Melanocyte of skin (primary cell): ENCODE measurements at places on chromosomes 12 and 14. TPM values are rescaled to one million over a fixed set of nuclear protein-coding genes. Genes with fewer than 3 reads are reported as not detected.

The NOVA1 gene
- not detected in 2 replicates for total RNA-seq

The COX8C gene
- total RNA-seq, result not detected in 2 replicates

The ANKRD33 gene
- total RNA-seq, result not detected in 2 replicates

The AMHR2 gene
- total RNA-seq, result not detected in 2 replicates

The GPR65 gene
- 0.67 and 0.77 TPM in 2 replicates for total RNA-seq

The KLRB1 gene
- total RNA-seq, result not detected in 2 replicates

The SERPINA12 gene
- not detected in 2 replicates for total RNA-seq

The SLCO1C1 gene
- 0.33 and 3.1 TPM in 2 replicates for total RNA-seq

The DNAJC22 gene
- 1.7 and 2.5 TPM in 2 replicates for total RNA-seq

The LRFN5 gene
- total RNA-seq, result 0.33 and 0.46 TPM in 2 replicates

The PMCH gene
- 0.34 TPM in 1 of 2 replicates, not detected in the other for total RNA-seq

The NRIP2 gene
- total RNA-seq, result not detected in 2 replicates

The FOXN4 gene
- not detected in 2 replicates for total RNA-seq

The PPP1R13B gene
- 2.0 and 2.6 TPM in 2 replicates for total RNA-seq

The PLEKHA5 gene
- total RNA-seq, result 305 and 346 TPM in 2 replicates

The SYNDIG1L gene
- total RNA-seq, result not detected in 2 replicates

The DAO gene
- total RNA-seq, result not detected in 2 replicates

The TRHDE gene
- total RNA-seq, result not detected in 2 replicates

The SETD1B gene
- total RNA-seq, result 2.8 and 3.6 TPM in 2 replicates

The SOX5 gene
- 21.0 and 37.9 TPM in 2 replicates for total RNA-seq

The ADAM21 gene
- total RNA-seq, result 0.73 and 1.0 TPM in 2 replicates

The COQ6 gene
- total RNA-seq, result 24.5 and 26.3 TPM in 2 replicates

The ASB2 gene
- total RNA-seq, result 1.5 and 3.1 TPM in 2 replicates

The DEGS2 gene
- not detected in 2 replicates for total RNA-seq

The MAP3K9 gene
- 1.1 and 1.7 TPM in 2 replicates for total RNA-seq

The AVPR1A gene
- total RNA-seq, result under 0.01 TPM in 1 of 2 replicates, not detected in the other

The SPIC gene
- total RNA-seq, result not detected in 2 replicates

The ARHGDIB gene
- total RNA-seq, result 2.3 and 4.0 TPM in 2 replicates

The REM2 gene
- total RNA-seq, result not detected in 2 replicates

The GPR84 gene
- under 0.01 TPM in 1 of 2 replicates, not detected in the other for total RNA-seq
